ENCODE measurements at places on chromosomes 3 and 15.
A peak's percentile ranks its signal among the peaks of the same experiment; 100 is the strongest.

- peak; percentile 31 for DNase-seq
These were observed 894 bp upstream of the TM4SF4 start for GRCh38 chr3:149473357-149474249.

DNA sequence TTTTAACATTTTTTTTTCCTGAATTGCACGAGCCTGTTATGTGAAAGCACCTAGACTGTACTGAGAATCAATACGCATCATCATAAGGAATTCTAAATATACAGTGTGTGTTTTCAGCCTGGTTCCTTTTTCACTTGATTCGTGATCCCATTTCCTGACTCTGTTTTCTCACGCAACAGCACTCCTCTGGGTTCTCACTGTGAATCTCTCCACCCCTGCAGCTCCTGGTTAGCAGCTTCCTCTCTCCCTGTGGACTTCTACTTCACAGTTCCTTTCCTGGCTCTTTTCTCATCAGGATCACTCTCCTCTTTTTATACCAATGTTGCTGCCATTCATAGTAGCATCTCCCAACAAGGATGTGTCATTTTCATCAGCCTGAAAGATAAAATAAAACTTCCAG is 297.2 kb downstream of the CADM2 start:
- DNase-seq = no peak

- no peak for DNase-seq
These were observed 85.3 kb downstream of the VGLL4 start for GRCh38 chr3:11558411-11558903.

DNA sequence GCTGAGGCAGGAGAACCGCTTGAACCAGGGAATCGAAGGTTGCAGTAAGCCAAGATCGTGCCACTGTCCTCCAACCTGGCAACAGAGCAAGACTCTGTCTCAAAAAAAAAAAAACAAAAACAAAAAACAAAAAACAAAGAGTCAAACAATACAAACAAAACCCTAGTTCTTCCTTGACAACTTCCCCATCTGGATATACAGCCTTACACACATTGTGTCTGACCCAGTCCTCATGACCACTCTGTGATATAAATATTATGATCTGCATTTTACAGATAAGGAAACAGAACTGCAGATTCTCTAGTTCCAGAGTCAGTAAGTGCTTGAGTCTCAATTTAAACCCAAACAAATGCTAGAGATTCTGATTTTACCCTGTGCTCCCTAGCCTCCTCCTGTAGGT is 4.8 kb upstream of the ESYT3 start:
- DNase-seq = no peak

DNA sequence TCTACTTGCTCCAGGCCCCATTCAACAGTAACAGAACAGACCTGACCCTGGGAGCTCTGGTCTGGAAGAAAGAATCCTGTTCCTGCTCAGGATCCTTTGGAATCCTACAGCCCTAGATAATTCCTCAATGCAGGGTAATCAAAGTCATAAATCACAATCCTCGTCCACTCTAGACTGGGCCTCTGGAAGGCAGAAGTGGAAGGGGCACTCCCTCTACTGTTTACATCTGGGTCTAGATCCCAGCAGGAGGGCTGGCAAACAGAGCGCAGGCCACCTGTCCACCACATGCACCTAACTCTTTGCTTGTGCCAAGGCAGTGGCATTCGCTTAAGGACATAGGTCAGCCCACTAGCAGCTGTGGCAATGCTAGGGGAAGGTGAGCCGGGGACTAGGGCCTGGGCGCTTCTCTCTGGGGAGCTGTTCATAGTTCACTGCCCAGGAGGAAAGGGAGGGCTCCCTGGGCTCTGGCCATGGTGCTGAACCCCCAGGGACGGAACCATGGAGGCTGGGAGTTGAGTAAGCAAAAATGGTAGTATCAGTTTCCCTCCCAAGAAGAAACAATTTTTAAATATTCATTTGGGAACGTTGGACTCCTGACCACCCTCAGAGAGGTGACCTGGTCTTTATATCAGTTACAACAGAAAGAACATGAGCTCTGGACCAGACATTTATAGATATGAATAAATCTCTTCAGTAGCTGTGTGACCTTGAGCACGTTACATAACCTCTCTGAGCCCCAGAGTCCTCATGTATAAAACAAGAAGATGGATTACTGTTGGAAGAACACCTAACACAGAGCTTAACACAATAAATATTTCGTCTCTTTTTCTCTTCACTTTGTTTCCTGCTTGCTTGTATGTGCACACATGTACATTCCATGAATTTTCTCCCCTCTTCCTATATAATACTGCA is 90.2 kb downstream of the NTRK3 start:
- DNase-seq = peak; percentile 83

GRCh38 chr3:193051314-193051713 is 133.7 kb upstream of the MB21D2 start:
- DNase-seq = no peak

GRCh38 chr3:62774221-62774620 is 101.0 kb downstream of the CADPS start:
- no peak for DNase-seq
